CMK (cell line): ENCODE measurements at places on chromosomes 3 and 15.

- DNase-seq: no peak
These were observed 445.9 kb downstream of the MCTP2 start for GRCh38 chr15:94677202-94677790.

- no peak for DNase-seq
These were observed 99.9 kb upstream of the TP63 start for GRCh38 chr3:189531271-189531670.

- DNase-seq: peak; percentile 52
These were observed 6.0 kb upstream of the SRP14 start for GRCh38 chr15:40044717-40045571.

GRCh38 chr3:189202106-189202505 is 30.3 kb downstream of the TPRG1 start:
- DNase-seq: no peak

DNA sequence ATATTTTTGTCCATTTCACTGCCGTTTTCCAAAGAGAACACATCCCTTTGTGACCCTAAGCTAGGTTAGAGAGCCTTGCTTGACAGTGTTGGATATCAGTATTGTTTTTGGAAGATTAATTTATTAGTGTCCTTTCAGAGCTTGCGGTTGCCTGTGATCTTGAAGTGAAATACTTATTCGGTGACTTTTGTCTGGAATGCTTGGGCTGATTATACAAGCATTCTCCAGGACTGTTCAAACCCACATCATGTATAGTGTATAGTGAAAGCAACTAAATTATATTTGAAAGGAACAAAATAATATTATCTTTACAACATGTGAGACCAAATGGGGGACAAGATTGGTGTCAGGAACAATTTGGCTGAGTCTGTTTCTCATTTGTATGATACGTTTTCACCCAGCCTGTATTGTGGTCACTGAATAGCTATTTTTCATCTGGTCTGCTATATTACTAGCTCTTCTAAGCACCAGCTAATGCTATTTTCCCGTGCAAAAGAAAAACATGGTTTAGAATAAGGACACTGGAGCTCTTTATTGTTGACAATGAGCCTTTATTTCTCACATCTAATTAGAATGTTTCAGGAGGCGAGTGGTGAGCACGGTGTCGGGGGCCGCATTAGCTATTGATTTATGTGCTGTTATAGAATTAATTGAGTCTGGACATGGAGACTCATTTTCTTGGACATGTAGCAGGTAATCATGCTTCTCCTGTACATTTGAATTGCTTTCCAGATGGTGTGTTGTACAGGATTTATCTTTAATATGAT is 158.1 kb downstream of the APBA2 start:
- no peak for DNase-seq

DNA sequence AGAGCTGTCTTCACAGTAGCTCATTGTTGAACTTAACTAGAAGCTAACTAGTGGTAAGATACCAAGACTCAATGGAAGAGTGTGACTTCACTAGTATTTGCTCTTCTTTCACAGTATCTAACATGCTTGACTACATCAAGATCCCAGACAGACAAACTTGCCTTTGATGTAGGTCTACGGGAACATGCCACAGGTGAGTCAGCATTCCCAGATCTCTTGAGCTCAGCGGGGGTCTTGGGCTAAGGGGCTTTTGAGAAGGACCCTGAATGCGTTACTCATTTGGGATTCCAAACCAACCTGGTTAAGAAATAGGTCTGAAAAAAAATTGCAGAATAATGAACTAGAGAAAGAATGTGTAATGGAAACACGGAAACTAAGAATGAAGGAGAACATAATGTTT is 222.4 kb downstream of the RYR3 start:
- no peak for DNase-seq

DNA sequence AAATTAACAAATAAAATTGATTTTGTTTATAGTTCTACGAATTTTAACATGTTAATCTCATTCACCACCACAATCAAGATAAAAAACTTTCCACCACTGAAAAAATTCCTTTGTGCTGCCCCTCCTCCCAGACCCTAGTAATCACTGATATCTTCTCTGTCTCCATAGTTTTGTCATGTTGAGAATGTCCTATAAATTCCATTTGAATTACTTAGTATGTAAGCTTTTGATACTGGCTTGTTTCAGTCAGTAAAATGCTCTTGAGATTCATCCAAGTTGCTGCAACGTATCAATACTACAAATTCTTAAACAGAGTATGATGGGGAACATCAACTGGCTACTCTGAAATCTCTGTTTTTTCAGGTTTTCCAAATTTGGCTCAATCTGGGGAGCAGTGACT is 129.6 kb downstream of the CTNNB1 start:
- DNase-seq: no peak
